ENCODE measurements at places on chromosomes 16 and 17.
A peak's percentile ranks its signal among the peaks of the same experiment; 100 is the strongest.

DNA sequence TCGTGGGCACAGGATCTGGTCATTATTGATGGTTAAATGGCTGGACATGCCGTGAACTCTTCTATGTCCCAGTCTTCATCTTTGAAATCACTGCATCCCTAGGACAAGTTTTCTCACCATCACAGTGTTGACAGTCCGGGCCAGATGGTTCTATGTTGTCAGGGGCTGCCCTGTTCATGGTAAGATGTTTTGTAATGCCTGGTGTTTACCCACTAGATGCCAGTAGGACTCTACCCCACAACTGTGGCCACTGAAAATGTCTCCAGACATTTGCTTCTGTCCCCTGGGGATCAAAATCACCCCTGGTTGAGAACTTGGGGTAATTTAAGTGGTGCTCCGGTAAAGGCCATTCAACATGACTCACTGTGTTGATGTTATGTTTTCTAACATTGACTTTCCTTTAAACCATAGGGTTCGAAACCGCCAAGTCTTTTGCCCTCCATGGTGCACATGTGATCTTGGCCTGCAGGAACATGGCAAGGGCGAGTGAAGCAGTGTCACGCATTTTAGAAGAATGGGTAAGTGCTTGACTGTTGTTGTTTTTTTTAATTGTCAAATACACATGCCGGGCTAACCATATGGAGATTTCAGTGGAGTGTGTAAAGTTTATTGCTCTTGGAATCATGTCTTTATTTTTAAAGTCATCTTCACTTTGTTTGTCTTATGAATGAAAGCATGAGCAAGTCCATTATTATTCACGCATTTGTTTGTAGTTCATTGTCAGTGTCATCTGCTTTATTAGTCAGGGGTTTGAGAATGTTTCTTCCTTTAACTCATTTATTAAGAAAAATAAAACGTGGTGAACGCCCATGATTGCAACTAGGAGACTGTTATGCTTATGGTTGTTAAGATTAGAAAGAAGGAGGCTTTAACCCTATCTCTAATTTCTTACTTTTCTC, 64.6 kb downstream of the WWOX start:
- no peak for DNase-seq

- DNase-seq, result no peak
Measured at GRCh38 chr17:48262982-48263730, 155.6 kb downstream of the SNX11 start.

GRCh38 chr17:51869387-51869786, 289.1 kb downstream of the CA10 start:
- DNase-seq, result no peak

DNA sequence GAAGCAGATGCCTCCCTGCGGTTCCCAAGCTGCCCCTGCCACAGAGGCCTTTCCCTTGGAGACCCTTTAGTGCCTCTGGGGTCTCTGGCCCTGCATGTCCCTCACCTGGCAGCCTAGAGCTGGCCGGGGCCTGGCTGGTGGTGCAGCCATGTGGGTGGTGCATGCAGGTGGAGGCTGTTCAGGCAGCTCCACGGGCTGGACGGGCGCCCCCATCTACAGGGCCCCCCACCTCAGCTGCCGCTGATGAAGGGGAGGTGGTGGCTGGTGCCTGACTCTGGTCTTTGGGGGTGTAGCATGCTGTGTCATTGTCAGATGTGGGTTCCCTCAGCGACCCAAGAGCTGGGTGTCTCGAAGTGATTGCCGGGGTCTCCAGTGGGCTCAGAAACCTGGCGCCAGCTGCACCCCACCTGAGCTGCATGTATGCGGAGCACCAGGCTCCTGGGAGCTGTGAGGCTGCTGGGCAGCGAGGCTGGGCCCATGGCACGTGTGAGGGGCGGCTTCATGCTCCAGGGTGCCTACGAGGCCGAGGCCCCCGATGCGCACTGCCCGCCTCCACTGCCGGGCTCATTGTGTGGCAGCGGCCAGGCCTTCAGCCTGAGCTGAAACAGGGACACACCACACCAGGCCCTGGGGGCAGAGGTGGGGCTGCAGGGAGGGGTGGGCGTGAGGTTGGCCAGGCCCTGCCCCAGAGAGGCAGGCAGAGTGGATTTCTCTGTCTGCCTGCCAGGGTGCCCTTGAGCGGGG, 57.0 kb downstream of the BAIAP2 start:
- DNase-seq, result no peak

GRCh38 chr17:64392300-64392699, 1.6 kb upstream of the PECAM1 start:
- no peak for DNase-seq

- DNase-seq, result no peak
Measured at GRCh38 chr16:57825298-57826044, 23.2 kb upstream of the KIFC3 start.

- DNase-seq, result peak; percentile 36
Measured at GRCh38 chr16:62041401-62041800, 5.2 kb upstream of the CDH8 start.

GRCh38 chr16:56936491-56936890, 4.5 kb downstream of the HERPUD1 start:
- no peak for DNase-seq

DNA sequence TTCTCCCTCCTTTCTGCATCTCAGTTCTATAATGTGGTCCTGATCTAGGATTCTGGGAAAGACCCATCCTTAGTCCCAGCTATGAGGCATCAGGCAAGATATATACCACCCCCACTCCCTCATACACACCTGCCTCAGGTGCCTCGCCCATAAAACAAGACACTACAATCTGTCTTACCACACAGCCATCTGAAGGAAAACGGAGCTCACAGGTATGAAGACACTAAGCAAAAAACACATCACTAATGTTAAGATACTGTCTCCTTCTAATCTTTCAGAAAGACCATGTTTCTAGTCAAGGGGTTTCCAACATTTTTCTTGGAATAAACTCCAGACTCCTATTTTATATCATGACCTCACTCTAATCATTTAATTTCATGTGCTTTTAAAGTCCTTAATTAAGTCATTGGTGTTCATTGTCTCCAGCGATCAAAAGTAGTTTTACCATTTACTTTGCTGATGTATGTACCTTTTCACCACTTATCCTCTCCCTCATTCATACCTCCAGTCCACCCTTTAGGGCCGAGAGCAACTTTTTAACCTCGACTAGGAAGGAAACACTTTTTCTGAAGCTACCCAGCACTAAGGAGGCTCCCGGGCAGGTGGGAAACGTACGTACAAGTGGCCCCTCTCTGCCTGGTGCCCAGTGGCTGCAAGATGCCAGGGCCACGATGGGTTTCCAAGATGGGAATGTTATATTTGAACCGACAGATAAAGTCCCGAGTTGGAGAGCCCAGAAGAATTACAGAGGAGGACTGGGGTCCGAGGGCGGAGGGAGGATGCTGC, 979 bp downstream of the MAP3K14 start:
- DNase-seq, result no peak

- no peak for DNase-seq
Measured at GRCh38 chr16:75376475-75377161, 56.7 kb downstream of the CFDP1 start.

- DNase-seq, result no peak
Measured at GRCh38 chr16:30185683-30186421, 2.5 kb downstream of the CORO1A start.

DNA sequence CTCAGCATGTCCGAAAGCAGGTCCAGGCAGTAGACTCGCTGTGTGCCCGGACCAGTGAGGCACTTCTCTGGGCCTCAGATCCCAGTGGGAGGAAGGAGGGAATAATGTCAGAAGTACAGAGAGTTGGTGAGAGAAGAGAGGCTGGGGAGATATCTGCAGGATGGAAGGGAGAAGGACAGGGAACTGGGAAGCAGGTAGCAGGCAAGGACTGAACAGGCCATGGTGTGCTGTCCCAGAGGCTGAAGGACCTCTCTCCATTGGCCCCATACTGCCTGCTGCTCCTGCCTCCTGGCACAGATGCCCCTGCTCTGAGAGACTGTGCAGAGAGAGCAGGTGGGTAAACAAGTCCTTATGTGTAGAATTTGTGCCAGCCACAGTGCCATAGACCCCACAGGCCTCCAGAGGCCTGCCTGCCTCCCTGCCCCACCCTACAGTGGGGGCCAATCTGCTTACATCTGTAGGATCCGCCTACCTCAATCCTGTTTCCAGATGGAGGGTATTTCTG, 34.2 kb upstream of the CRHR1 start:
- DNase-seq, result peak; percentile 65

- peak; percentile 91 for DNase-seq
Measured at GRCh38 chr17:16444258-16444886, 29.0 kb downstream of the TRPV2 start.
